Mucosa of gallbladder (tissue), 1 donor: ENCODE measurements at places on chromosomes 13 and 19. TPM values are rescaled to one million over a fixed set of nuclear protein-coding genes. Genes with fewer than 3 reads are reported as not detected.

The SH2D3A gene
- 28.2 TPM for total RNA-seq

DNA sequence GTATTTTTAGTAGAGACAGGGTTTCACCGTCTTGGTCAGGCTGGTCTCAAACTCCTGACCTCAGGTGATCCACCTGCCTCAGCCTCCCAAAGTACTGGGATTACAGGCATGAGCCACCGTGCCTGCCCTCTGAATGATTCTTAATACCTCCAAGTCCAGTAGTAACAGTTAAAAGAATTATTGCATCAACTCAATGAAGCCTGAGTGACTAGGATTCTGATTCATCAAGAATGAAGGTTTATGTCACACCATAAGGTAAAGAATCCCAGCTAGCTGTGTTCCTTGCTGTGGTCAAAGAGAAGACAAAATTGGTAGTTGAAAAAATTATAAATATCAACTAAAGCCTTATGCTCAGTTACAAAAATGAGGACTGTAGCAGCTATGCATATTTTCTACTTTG, 81.2 kb upstream of the ABCC4 start:
- DNase-seq, result no peak

GRCh38 chr19:35375505-35376307, 4.8 kb downstream of the GPR42 start:
- no peak for DNase-seq

DNA sequence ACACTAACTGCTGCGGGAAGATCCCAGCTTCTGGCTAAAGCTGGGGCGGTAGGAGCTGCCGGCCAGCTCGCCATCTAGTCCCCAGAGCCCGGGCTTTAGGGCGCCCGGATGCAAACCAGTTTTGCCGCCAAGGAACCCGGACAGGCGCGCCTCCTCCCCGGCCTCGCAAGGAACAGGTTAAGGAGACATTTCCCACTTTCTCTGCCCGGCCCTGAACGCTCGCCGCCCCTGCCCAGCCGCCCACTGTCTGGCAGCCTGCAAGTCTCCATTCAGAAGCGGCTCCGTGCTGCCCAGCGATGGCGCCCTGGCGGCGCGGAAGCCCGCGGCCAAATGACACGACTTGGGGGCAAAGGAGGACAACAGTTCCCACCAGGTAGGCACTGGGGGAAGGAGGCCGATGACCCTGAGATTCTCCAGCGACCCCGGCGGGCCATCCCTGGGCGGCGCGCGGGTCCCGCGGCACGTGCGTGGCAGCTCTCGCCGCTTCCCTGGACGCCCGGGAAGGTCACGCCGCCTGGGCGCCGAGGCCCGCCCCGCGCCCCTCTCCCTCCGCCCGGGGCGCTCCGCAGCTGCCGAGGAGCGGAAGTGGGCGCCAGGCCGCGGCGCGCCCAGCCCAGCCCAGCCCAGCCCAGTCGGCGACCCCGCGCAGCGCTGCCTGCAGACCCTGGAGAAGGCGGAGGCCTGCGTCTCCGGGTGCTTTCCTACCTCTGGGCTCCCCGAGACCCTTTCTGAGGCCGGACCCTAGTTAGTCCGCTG, 42.2 kb upstream of the HNRNPA1L2 start:
- DNase-seq, result no peak

DNA sequence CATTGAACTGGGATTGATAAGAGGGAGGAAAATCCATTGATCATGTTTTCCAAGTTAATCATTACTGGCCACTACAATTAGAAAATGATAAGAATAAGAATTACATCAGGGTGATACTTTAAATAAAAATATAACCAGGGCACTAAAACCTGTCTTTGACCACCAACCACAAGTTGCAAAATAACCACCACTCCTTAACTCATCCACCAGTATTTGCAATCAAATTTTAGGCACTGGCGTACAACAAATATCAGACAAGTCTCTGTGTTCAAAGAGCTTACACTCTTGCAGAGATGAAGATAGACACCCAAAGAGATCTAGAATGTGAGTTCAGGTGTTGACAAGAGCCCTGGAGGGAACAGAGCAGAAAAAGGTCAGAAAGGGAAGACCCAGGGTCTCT, 514 bp downstream of the CEACAM3 start:
- DNase-seq, result no peak
